ENCODE measurements at places on chromosomes 6 and 20. TPM values are rescaled to one million over a fixed set of nuclear protein-coding genes. Genes with fewer than 3 reads are reported as not detected.

DNA sequence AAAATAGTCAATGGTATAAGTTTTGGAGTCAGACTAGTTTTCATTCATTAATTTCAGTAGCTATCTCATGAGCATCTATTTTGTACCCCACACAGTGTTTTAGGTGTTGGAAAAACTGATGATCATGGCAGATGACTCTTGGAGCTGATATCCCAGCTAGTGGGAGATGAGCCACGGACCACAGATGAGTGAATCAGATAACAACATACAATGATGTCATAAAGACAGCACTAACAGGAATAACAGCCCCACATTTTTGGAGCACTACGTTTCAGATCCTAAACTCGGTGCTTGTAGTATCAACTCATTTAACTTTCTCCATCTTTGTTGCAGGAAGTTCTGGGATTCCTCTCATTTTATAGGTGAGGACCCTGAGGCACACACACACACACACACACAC lies 67.8 kb upstream of the EDN3 start:
- DNase-seq: no peak
- H3K27me3 ChIP-seq: peaks cover 69% of the 10 kb centered on the region
- H3K36me3 ChIP-seq: no peaks in the 10 kb centered on the region
- no peaks in the 10 kb centered on the region for H3K4me1 ChIP-seq

DNA sequence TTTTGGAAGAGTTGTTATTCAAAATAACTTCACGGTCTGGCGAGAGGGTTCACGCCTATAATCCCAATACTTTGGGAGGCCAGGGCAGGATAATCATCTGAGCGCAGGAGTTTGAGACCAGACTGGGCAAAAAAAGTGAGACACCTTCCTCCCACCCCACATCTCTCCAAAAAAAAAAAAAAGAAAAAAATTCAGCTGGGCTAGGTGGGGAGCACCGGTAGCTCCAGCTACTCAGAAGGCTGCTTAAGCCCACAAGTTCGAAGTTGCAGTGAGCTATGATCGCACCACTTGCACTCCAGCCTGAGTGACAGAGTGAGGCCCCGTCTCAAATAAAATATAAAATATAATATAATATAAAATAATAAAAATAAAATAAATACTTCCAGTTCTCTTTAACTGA lies 10.4 kb downstream of the OR2B2 start:
- H3K4me1 ChIP-seq: peaks cover 6% of the 10 kb centered on the region
- H3K4me3 ChIP-seq: no peak overlapping the region
- H3K36me3 ChIP-seq: no peaks in the 10 kb centered on the region
- no peaks in the 10 kb centered on the region for H3K27me3 ChIP-seq
- peak overlapping the region; percentile 76 for H3K27ac ChIP-seq

DNA sequence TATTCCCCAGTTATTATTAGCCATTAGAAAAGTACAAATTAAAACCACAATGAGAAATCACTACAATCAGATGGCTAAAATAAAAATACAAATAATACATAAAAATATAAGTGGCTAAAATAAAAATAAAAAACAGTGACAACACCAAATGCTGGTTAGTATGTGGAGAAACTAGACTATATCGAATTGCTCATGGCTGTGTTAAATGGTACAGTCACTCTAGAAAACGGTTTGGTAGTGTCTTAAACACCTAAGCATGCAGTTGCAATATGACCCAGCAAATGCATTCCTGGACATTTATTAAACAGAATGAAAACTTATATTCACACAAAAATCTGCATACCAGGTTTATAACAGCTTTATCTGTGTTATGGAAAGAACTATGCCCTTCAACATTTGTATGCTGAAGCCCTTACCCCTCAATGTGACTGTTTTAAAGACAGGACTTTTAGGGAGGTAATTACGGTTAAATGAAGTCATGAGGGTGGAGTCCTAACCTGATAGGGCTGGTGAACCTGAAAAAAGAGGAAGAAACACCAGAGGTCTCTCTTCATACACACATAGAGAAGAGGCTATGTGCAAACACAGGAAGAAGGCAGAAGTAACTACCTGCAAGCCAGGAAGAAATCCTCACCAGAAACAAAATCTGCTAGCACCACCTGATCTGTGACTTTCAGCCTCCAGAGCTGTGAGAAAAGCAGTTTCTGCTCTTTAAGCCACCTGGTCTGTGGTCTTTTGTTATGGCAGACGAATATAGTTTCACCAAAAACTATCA lies 84.9 kb downstream of the ASCC3 start:
- no peak overlapping the region for H3K4me3 ChIP-seq
- no peak for DNase-seq
- H3K36me3 ChIP-seq: no peaks in the 10 kb centered on the region

GRCh38 chr6:53424300-53424699 lies 75.5 kb upstream of the ELOVL5 start:
- no peak for DNase-seq
- no peak overlapping the region for H3K27ac ChIP-seq
- no peaks in the 10 kb centered on the region for H3K36me3 ChIP-seq
- no peaks in the 10 kb centered on the region for H3K27me3 ChIP-seq
- no peaks in the 10 kb centered on the region for H3K4me1 ChIP-seq
- no peak overlapping the region for H3K4me3 ChIP-seq

GRCh38 chr20:44110816-44111568 lies 76.0 kb downstream of the JPH2 start:
- peaks cover 3% of the 10 kb centered on the region for H3K4me1 ChIP-seq
- H3K36me3 ChIP-seq: no peaks in the 10 kb centered on the region
- no peak for DNase-seq
- H3K27ac ChIP-seq: no peak overlapping the region
- H3K4me3 ChIP-seq: no peak overlapping the region
- H3K27me3 ChIP-seq: no peaks in the 10 kb centered on the region

GRCh38 chr20:10705801-10706459 lies 32.1 kb upstream of the JAG1 start:
- H3K4me3 ChIP-seq: peak overlapping the region; percentile 8
- H3K36me3 ChIP-seq: no peaks in the 10 kb centered on the region
- H3K27me3 ChIP-seq: no peaks in the 10 kb centered on the region
- peak; percentile 85 for DNase-seq
- H3K27ac ChIP-seq: no peak overlapping the region

DNA sequence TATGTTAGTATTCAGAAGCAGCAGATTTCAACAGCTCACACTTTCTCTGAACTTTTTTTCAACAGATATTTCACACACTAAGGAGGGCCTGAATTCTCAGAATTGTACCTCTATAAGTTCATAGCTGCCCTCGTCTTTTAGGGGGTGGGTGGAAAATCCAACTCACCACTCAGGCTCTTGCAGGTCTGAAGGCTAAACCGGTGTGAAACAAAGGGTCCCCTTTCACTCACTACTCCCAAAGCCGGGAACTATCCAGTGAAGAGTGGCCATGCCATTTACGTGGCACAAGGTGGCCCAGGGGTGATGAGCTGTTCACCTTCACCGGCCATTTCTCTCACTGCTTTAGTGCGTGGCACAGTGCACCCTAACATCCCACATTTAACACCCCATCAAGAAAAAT lies 24.2 kb downstream of the TBC1D7 start:
- no peak overlapping the region for H3K4me3 ChIP-seq
- no peak overlapping the region for H3K27ac ChIP-seq
- H3K4me1 ChIP-seq: peaks cover 16% of the 10 kb centered on the region
- H3K27me3 ChIP-seq: no peaks in the 10 kb centered on the region
- DNase-seq: no peak
- peaks cover 11% of the 10 kb centered on the region for H3K36me3 ChIP-seq

DNA sequence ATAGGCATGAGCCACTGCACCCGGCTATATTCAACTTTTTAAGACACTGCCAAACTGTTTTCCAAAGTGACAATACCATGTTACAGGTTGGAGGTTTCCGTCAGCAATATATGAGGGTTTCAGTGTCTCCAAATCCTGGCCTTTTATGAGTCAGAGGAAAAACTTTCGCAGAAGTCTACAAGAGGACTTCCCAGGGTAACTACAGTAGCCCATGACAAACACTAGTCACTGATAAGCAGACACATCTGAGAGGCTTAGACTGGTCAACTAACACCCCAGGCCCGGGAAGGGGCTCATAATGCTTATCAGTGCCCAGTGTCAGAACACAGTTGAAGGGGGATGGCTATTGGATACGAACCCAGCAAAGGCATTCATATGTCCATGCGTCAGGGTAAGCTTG lies 85.4 kb downstream of the SOX4 start:
- no peak overlapping the region for H3K4me3 ChIP-seq
- H3K27ac ChIP-seq: no peak overlapping the region
- no peaks in the 10 kb centered on the region for H3K4me1 ChIP-seq
- no peaks in the 10 kb centered on the region for H3K36me3 ChIP-seq
- H3K27me3 ChIP-seq: no peaks in the 10 kb centered on the region

GRCh38 chr6:10720265-10720959 lies 2.5 kb upstream of the TMEM14C start:
- H3K4me3 ChIP-seq: no peak overlapping the region
- peaks cover 21% of the 10 kb centered on the region for H3K4me1 ChIP-seq
- H3K36me3 ChIP-seq: no peaks in the 10 kb centered on the region
- no peak for DNase-seq
- no peaks in the 10 kb centered on the region for H3K27me3 ChIP-seq

GRCh38 chr20:49786196-49786595 lies 26.4 kb upstream of the SLC9A8 start:
- no peaks in the 10 kb centered on the region for H3K27me3 ChIP-seq
- H3K4me3 ChIP-seq: no peak overlapping the region
- no peaks in the 10 kb centered on the region for H3K36me3 ChIP-seq
- no peak overlapping the region for H3K27ac ChIP-seq
- no peak for DNase-seq

DNA sequence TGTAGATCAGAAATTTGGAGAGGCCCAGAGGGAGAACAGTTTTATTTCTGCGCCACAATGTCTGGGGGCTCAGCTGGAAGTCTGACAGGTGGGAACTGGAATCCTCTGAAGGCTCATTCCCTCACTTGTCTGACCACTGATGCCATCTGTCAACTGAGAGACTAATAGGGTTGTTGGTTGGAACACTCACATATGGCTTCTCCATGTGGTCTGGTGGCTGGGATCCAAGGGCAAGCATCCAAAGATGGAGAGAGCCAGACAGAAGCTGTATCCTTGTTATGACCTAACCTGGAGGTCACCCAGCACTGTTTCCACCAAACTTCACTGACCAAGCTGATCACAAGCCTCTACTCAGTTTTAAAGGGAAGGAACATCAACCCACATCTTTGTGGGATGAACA lies 117.9 kb upstream of the AKAP12 start:
- no peak overlapping the region for H3K27ac ChIP-seq
- DNase-seq: no peak
- no peaks in the 10 kb centered on the region for H3K36me3 ChIP-seq
- H3K27me3 ChIP-seq: no peaks in the 10 kb centered on the region
- H3K4me1 ChIP-seq: peaks cover 73% of the 10 kb centered on the region
- H3K4me3 ChIP-seq: no peak overlapping the region

TNF gene
- 0.59 TPM for total RNA-seq

MAP3K5 gene
- 11.8 TPM for total RNA-seq

IP6K3 gene
- total RNA-seq: not detected

PPIL6 gene
- total RNA-seq: 3.3 TPM

GMPR gene
- 24.0 TPM for total RNA-seq

Measured in HCT116 (cell line).